ENCODE measurements at places on chromosomes 6 and 20.

- no peak overlapping the region for H3K4me3 ChIP-seq
- no peaks in the 10 kb centered on the region for H3K4me1 ChIP-seq
- H3K27ac ChIP-seq, result no peak overlapping the region
- no peaks in the 10 kb centered on the region for H3K27me3 ChIP-seq
- H3K36me3 ChIP-seq, result peaks cover 4% of the 10 kb centered on the region
- DNase-seq, result no peak
These were observed 13.1 kb downstream of the FUCA2 start for GRCh38 chr6:143498428-143498827.

DNA sequence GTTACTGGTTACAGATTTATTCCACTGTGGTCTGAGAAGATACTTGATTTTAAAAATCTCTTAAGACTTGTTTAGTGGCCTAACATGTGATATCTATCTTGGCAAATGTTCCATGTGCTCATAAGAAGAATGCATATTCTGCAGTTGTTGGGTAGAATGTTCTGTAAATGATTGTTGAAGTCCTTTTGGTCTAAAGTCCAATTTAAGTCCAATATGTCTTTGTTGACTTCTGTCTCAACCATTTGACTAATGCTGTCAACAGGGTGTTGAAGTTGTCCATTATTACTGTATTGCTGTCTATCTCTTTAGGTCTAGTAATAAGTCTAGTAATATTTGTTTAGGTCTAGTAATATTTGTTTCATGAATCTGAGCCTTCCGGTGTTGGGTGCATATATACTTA, 387.8 kb upstream of the RUNX2 start:
- no peak overlapping the region for H3K27ac ChIP-seq
- DNase-seq, result no peak
- no peaks in the 10 kb centered on the region for H3K4me1 ChIP-seq
- no peak overlapping the region for H3K4me3 ChIP-seq

DNA sequence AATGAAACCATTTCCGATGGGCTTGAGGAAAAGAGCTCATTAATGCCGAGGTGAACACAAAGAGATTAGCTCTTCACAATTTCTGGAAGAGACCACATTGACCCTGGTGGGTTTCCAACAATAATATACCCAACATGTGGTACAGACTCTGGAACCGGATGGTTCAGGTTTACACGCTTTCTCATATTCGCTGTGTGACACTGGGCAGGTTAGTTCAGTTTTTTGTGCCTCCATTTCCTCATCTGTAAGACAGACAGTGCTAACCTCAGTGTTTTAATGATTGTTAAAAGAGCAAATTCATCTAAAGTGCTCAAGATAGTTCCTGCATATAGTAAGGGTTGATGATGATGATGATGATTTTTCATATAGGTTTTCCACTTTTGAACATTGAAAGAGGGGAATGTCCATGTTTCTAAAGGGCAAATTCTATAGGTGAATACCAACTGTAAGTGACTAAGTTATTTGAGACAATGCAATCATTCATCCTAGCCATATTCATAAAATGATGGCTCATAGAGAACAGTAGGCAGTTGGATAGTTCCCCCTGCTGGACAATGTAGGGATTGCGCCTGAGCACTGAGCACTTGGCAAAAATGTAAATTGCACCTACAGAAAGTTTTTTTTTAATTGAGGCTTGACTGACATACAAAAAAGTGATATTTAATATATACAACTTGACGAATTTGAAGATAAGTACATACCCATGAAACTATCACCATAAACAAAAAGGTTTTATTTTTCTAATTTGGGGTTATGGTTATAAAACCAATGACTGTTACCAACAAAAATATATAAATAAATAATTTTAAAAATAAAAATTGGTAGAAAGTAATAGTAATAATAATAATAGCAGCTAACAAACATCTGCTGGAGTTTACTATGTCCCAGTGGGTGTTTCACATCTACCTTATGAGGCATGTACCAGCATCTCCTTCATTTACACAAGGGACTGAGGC, 2.1 kb upstream of the PERP start:
- H3K4me1 ChIP-seq, result no peaks in the 10 kb centered on the region
- no peaks in the 10 kb centered on the region for H3K36me3 ChIP-seq
- peaks cover 1% of the 10 kb centered on the region for H3K27me3 ChIP-seq

GRCh38 chr6:21190701-21191100, 402.9 kb upstream of the SOX4 start:
- H3K4me1 ChIP-seq, result no peaks in the 10 kb centered on the region
- peak overlapping the region; percentile 42 for H3K4me3 ChIP-seq
- DNase-seq, result no peak
- H3K27me3 ChIP-seq, result no peaks in the 10 kb centered on the region
- no peak overlapping the region for H3K27ac ChIP-seq

DNA sequence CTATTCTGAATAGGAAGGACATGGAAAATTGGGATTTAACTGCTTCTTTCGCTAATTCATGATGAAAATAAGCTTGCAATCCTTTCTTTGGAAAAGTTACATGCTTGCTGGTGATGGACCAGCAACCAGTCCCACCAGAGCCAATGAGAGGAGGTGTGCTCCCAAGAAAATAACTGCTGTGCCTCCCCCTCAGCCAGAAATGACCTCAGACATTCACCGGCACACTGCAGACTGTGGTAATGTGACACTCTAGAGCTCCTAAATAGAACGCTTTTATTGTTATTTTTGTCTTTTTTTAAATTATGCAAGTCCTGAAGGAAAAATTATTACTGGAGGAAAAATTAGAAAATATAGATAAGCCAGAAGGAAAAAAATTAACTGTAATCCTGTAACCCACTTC, 2.6 kb downstream of the PYGB start:
- H3K4me3 ChIP-seq, result peak overlapping the region; percentile 22
- H3K36me3 ChIP-seq, result peaks cover 3% of the 10 kb centered on the region
- no peak overlapping the region for H3K27ac ChIP-seq
- peak; percentile 45 for DNase-seq

GRCh38 chr6:15535495-15536197, 127.2 kb downstream of the DTNBP1 start:
- no peaks in the 10 kb centered on the region for H3K27me3 ChIP-seq
- H3K4me3 ChIP-seq, result no peak overlapping the region
- DNase-seq, result no peak
- no peaks in the 10 kb centered on the region for H3K36me3 ChIP-seq
